ENCODE measurements at places on chromosomes 3 and 15. TPM values are rescaled to one million over a fixed set of nuclear protein-coding genes. Genes with fewer than 3 reads are reported as not detected.

HRH1 gene
- total RNA-seq: 30.6 TPM

GRIP2 gene
- under 0.01 TPM for total RNA-seq

INKA1 gene
- 3.3 TPM for total RNA-seq

CFAP92 gene
- total RNA-seq: under 0.01 TPM

DCP1A gene
- total RNA-seq: 17.2 TPM

Data from fibroblast of lung (primary cell).